ENCODE measurements at places on chromosomes 3 and 15.

- no peak for DNase-seq
Observed at GRCh38 chr3:63557912-63558311, 94.6 kb upstream of the SNTN start.

- no peak for DNase-seq
Observed at GRCh38 chr3:143839980-143840379, 8.3 kb downstream of the SLC9A9 start.

GRCh38 chr3:48784426-48785120 is 63.1 kb downstream of the PRKAR2A start:
- no peak for DNase-seq

DNA sequence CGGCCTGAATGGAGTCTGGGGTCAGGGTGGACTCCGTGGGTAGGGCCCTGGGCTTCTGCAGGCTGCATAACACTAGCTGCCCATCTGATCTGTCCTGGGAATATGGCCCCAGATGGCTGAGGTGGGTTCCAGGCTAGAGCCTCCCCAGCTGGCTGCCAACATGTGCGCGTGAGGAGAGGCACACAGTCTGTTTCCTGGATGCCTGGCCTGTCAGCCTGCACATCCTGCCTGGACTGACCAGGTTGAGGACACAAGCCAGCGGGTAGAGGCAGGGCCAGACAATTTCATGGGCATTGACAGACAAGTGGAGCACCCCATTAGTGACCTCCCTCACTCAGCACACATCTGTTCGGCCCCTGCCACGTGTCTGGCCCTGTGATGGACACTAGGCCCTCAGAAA is 29.8 kb upstream of the RPL29 start:
- DNase-seq: no peak

GRCh38 chr3:123640740-123641462 is 56.0 kb upstream of the HACD2 start:
- DNase-seq: no peak

DNA sequence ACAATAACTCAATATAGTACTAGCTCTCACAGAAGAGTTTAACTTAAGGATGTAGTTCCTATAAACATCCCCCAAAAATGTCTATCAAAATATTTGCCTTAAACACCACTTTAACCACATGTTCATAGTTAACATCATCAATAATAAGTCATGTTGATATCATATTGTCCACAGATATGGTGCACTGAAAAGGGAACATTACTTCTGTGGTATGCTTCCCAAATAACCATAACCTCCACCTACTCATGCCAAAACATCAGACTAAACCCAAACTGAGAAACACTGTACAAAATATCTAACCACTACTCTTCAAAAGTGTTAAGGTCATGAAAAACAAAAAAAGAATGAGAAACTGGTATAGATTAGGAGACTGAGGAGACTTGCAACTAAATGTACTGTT is 32.9 kb downstream of the SLC4A7 start:
- no peak for DNase-seq

GRCh38 chr3:32261545-32261944 is 23.1 kb downstream of the CMTM8 start:
- no peak for DNase-seq

- DNase-seq: no peak
Observed at GRCh38 chr3:49013738-49014660, 4.4 kb downstream of the DALRD3 start.

- DNase-seq: no peak
Observed at GRCh38 chr3:28234454-28234853, 7.0 kb upstream of the CMC1 start.

DNA sequence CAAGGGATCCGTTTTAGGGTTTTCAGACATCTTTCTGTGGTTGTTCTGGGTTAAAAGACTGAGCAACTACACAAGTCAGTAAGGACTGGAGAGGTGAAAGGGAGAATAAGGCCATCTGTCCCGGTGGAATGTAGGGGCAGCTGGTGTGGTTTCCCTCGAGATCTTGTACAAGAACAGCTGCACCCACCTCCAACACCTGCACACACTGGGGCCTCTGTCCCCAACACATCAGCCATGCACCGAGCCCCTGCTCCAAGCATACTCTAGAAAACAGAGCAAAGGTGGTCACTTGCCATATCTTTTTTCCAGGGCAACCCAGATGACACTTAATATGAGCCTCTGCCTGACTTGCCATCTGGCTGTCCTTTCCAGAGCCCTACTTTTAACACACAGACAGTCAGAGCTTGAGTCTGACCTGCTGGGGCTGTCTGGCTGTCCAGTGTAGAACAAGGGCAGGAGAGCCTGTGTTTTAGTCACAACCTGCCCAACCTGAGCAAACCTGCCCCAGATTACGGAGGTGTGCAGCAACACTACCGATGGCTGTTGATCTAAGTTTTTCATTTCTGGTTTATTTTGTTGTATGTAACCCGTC is 12.2 kb downstream of the MAN2A2 start:
- DNase-seq: no peak

DNA sequence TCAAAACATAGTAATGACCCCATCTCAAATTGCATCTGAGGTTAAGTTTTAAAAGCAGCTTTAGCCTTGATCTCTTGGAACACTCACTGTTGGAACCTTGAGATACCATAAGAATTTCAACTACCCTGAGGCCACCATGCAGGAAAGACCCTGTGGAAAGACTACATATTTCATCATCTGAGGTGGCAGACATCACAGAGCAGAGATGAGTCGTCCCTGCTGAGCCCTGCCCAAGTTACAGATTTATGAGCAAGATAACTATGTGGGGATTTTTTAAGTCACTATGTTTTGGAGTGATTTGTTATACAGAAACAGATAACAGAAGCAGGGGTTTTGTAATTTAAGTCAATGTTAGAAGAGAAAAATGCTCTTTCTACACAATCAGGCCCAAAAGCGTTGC is 168.4 kb downstream of the STAC start:
- DNase-seq: no peak

DNA sequence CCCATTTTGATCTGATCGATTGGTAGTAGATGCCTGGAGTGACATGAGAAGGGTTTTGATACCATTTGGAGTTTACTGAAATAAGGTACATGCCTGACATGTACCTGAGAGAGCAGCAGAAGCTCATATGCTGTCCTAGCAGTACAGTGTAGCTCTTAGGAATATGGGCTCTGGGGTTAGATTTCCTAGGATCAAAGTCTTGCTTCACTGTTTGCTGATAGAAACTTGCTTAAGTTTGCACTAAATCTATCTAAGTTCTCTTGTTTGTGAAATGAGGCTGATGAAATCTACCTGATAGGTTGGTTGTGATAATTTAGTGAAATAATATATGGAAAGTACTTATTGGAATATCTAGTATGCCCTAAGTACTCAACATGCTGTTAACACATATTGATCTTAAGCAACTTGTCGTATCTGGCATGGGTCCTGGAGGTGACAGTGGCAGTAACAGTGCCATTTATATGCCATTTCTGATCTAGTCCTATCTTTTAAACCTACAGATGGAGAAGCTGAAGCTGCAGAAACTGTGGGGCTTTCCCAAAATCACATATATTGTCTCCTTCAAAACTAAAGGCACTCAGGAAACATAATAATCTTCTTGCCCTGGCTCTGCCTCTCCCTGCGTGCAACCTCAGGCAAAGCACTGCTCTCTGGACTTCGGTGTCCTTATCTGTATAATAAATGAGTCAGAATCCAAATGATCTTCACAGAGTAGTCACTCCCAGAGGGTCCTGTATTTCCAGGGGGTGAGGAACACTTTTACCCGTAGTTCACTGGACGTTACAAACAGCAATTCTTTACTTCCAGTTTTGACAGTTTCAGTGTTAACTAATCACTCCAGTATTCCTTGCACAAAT is 223.6 kb upstream of the SETMAR start:
- DNase-seq: no peak

GRCh38 chr15:43900996-43901395 is 74.2 kb downstream of the WDR76 start:
- no peak for DNase-seq

GRCh38 chr15:42367041-42367440 is 7.7 kb downstream of the CAPN3 start:
- no peak for DNase-seq

DNA sequence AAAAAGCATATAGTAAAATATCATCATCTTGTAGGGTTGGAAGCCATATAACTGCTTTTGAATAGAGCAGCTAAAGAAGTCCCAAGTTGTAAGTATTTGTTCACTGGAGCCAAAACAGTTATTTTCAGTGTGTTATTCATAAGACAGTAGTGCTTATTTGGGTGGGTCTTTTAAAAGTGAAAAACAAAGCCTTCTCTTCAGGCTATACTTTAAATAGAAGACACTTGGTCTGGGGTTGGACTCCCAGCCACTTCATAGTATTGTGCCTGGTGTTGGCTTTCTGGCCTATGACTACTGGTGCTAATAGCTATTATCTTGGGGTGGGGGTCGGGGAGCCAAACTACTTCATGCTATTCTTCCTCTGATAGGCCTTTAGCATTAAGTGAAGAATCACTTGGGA is 135.2 kb downstream of the SLC25A26 start:
- no peak for DNase-seq

DNA sequence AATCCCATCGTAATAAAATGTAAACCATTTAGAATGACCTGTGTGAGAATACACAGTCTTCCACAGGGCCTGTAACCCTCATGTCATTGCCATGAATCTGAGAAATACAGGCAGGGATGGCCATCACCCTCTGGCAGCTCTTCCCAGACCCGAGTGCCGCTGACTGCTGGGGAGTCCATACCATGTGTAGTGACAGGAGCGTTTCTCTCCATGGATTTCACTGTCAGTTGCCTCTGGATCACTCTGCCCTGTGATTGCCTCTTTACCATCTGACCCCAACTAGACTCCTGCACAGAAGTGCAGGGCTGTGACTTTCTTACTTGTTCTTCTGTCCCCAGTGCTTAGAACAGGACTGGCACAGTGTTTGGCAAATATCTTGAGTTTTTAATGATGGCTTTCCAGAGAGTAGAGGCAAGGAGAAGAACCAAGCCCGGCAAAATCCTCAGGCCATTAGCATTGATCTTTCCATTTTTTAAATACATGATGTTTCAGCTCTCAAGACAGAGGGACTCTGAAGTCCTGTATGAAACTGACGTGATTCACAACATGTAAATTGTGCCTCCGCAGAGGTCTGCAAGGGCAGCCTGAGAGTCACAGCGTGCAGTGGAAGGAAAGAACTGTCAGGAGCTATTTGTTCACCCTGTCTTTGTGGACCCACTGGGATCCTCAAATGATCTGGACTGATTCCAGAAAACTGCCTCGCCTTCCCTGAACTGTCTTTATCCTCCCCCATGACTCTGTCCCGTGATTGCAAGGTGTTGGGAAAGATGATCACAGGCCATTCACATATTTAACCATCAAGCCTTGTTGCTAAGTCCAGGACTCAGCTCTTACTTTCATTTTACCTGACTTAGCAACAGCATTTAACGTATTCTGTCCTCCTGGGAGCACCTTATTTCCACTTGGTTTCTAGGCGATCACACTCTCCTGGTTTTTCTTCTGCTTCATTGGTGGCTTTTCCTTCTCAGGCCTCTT is 354.9 kb downstream of the EPHB1 start:
- no peak for DNase-seq

DNA sequence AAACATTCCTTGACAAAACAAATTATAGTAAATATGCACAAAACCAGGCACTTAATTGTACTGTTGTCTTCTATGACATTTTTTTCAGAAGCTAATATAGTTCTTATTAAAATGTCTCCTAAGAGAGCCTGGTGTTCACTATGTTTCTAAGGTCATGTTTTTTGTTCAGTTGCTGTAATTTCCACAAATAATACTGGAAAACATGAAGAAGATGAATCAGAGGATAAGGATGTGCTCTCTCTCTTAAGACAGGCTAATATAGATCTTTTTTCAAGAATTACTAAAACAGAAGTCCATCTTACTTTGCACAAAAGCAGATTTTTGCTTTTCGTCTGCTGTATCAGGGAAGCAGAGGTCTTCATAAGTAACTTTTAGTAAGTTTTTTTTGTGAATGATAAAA is 823.0 kb upstream of the NECTIN3 start:
- no peak for DNase-seq

GRCh38 chr3:14609506-14609905 is 42.1 kb upstream of the CCDC174 start:
- no peak for DNase-seq

DNA sequence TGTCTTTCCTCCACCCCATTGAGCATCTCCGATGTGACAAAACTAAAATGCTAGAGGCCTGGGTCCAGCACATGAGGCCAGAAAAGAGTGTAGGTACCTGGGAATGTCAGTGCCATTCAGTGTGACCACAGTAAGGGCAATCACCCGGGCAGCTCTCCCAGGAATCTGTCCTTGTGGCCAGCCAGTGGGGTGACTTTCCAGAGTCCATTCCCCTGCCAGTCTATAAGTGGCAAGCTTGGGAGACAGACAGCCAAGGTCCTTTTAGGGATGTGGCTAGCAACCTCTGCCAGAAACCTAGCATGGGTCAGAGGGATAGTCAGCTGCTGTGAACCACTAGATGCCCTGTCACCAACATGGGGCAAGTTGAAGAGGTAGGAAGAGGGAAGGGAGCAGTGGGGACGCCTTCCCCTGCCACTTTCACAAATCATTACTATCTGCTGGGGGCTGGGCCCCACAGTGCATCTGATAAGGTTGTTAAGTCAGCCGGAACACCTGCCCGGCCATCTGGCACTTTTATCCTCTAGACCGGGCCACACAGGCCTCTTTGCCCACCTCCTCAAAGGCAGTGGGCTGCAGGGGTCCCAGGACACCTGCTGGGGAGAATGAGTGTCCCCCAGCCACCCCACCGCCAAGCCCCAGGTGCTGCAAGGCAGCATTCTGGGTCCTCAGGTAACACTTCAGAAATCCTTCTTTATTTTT is 24.8 kb upstream of the DET1 start:
- no peak for DNase-seq

DNA sequence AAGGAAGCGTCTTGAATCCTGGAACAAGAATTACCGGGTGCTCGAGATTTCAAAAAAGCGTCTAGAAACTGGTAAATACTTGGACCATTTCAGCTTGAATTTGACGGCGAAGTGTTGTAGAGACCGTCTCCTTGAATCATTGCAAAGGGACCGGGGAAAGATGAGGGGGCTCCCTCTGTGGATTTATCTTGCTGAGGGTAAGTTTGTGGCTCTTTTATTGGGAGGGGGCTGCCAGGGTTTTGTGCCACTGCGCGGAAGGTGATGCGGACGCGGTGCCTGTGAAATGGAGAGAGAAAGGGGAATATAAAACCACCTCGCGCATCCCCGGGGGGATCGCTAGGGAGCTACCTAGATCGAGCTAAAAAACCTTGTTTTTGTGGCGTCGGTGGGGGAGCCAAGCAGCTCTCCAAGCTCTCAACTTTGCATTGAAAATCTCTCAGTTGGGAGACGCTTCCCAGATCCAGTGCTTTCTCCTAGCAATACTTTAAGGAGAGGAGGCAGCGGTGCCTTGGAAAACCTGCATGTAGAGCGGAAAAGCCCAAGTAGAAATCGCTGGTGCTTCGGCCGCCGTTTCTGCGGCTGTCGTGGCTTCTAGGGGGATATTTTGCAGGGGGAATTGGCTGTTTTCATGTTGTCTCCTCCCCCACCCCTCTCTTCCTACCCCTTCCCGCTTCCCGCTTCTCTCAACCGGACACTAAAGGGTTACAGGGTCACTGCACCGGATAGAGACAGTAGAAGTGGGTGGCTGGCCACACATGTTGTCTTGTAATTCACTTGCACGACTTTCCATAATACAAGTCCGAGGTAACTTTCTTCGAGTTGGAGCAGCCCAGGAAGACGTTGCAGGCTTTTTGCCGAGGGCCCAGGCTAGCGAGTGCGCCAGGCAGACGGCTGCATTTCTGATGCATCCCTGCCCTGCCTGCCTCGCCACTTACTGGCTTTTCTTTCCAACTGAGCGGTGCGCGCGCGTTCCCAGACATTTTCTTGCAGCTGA is 187.6 kb downstream of the NLGN1 start:
- DNase-seq: no peak
